SW480 (cell line): ENCODE measurements at places on chromosomes 12 and 14.

- DNase-seq: no peak
Observed at GRCh38 chr12:5661811-5662210, 229.9 kb downstream of the NTF3 start.

DNA sequence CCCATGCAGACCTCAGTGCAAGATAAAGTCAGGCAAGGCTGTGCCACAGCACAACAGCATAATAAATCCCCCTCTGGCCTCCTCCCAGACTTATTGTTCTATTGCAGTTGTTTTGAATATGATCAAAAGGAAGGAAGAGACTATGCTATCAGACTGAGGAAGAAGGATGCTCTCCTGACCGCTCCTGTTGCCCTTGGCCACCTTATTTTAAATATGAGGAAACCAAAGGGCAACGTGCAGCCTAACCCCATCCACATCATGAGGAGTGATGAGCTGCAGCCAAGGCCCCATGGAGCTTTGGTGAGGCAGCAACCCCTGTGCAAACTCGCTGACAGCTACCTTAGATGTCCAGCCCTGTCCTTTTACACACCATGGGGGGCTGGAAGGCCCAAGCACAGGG is 291.7 kb downstream of the ZFP36L1 start:
- DNase-seq: no peak

DNA sequence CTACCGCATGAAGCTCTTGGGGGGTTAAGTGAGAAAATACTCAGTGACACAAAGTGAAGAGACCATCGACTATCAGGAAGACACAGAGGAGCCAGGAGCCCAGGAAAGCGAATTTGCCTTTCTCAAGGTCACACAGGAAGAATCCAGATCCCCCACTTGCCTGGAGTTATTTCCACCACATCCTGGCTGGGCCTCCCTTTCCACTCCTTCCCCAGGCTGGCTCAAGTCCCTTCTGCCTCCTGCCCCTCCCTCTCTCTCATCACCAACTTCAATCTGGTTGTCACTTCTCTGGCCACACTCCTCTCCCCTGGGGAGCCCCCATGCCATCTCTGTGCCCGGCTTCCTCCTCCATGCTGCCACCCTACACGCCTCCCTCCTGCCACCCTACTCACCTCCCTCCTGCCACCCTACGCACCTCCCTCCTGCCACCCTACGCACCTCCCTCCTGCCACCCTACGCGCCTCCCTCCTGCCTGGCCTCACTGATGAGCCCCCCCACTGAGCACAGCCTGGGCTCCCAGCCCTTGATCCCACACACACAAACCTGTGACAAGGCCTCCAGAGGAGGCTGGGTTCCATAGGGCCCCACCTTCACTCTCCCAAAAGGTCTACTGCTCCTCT is 6.3 kb downstream of the SCNN1A start:
- DNase-seq: no peak

DNA sequence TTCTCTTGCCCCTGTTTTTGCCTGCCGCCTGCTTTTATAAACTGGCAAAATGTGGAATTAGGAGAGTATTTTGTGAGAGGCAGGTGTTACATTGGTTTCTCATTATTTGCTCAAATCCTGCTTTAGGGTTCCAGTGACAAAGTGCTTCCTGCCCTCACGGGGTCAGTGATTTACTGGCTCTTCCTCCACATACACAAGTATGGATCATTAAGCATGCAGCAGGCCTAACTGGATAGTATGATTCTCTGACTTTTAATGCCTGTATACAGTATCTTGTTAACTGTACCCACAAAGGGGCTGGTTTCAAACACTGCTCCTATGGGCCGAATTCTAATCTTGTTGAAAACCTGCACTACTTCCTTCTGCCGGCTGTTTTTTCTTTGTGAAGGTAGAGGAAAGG is 63.2 kb downstream of the PTCSC3 start:
- no peak for DNase-seq

GRCh38 chr14:63203618-63204406 is 431 bp upstream of the RHOJ start:
- DNase-seq: peak; percentile 52

GRCh38 chr14:76644855-76645518 is 116.3 kb upstream of the VASH1 start:
- peak; percentile 55 for DNase-seq

GRCh38 chr14:59427653-59428580 is 37.3 kb downstream of the GPR135 start:
- no peak for DNase-seq
